ENCODE measurements at places on chromosomes 3 and 15.

- no peak for DNase-seq
These were observed 25.5 kb downstream of the TBC1D2B start for GRCh38 chr15:78052001-78052401.

GRCh38 chr15:85950101-85950500 lies 129.6 kb upstream of the AGBL1 start:
- DNase-seq = no peak

DNA sequence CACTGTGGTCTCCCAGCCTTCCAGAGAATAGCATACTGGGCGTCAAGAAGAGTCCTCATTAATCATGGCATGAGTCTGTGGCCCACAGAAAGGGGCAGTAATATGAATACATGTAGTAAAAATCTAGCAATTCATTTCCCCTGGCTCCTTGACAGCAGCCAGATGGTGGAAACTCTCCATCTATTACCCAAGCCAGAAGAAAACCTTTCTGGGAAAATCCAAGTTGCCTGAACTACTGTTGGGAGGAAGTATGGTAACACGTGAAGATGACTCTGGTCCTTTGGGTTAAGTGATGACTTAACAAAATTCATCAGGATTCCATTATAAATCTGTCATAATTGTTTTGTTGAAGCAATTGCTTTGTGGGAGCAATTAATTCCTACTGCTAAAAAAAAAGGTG lies 530.5 kb downstream of the FHIT start:
- no peak for DNase-seq

GRCh38 chr3:18761530-18761929 lies 336.4 kb upstream of the SATB1 start:
- no peak for DNase-seq

DNA sequence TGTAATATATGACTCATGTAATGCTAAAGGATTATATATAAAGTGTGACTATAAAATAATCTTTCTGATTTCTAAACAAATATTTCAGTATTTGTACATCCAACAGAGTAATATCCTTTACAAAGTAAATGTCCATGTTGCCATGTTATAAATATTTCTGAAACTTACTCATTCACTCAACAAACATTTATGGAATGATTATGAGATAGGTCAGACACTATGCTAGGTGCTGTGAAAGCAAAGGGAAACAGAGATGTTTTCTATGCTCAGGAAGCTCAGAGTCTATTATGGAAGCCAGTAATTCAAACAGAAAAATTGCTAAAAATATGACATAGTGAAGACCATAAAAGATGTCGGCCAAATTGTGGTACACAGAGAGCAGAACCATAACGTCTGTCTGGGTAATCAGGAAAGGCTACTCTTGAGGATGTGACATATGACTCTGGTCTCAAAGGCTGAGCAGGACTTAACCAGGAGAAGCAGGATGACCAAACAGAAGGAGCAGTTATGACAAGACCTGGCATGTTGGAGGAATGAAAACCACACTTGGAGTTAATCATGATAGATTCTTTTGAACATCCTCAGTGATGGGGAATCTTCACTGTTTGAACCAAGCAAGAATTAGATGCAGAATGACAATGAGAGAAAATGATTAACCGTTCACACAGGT lies 39.0 kb upstream of the MYO5C start:
- DNase-seq = no peak

DNA sequence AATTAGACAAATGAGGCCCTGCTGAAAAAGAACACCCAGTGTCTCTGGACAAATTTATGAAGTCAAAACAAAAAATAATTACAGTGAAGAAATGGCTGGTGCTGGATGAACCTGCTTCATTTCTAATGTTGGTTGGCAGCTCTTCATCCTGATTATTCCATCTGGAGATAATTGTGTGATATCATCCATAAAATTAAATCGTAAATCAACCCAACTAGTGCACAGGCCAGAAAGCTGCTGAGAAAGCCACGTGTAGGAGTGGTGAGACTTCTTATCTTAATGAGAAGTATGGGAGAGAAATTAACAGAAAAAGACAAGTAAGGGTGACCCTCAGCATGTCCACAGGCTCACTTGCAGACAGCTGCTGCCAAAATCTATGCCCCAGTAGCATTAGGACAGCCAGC lies 465.2 kb upstream of the TGFBR2 start:
- no peak for DNase-seq
